ENCODE measurements at places on chromosomes 12 and 14.
A peak's percentile ranks its signal among the peaks of the same experiment; 100 is the strongest.

- DNase-seq, result no peak
These were observed 83.4 kb downstream of the PDE6H start for GRCh38 chr12:15056218-15056617.

GRCh38 chr14:100781952-100782351 lies 44.0 kb upstream of the MEG3 start:
- no peak for DNase-seq

DNA sequence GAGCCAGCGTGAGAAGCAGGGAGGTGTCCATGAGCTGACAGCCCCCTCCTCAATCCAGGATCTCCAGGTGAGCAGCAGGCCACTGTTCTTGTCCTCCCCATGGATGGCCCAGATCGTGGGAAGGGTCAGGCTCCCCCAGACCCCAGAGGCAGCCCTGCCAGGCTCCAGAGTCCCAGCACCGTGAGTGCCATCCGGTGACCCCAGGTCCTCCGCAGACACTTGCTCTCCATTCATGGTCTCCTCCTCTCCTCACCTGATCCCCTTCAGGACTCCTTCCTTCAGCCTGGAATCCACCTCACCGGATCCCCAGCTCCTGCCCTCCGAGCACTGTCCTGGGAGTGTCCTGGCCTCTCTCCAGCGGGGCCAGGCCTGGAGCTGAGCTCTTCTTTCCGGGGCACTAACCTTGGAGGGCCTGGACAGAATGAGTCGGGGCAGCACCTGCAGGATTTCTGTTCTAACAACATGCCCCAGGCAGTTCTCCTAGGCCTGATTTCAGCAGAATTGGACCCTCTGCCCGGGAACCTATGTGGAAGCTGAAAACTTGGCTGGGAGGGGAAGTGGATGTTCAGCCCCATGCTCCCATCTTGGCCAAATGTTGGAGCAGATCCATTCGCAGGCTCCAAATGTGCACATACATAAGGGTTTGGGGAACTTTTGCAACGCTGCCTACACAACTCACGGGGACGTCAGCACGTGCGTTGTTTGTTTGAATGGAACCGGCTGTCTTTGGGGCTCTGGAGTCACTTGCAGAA lies 341.6 kb upstream of the SFSWAP start:
- no peak for DNase-seq

- DNase-seq, result no peak
These were observed 7.4 kb downstream of the INHBC start for GRCh38 chr12:57441846-57442427.

- no peak for DNase-seq
These were observed 24.2 kb downstream of the SMUG1 start for GRCh38 chr12:54164387-54165145.

DNA sequence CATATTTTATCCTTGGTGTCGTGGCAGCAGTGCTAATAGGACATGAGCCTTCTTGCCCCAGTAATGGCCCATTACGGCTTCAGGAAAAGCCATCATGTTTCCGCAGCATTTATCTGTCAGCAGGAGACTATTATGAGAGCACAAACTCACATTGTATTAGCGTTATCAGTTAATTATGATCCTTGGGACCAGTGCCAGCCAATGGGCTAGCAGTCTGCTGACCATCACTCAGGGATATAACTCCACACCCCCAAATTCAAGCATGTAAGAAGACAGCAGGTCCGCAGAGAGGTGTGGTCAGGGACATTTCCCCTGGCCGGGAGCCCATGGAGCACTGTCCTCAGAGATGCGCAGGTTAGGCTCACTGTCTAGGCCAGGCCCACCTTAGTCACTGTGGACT lies 4.9 kb upstream of the ESRRB start:
- no peak for DNase-seq

GRCh38 chr12:15839041-15839440 lies 43.1 kb upstream of the STRAP start:
- no peak for DNase-seq

- DNase-seq, result no peak
These were observed 155.5 kb downstream of the ZFP36L1 start for GRCh38 chr14:68637106-68638021.

GRCh38 chr14:101721951-101722661 lies 39.4 kb upstream of the PPP2R5C start:
- no peak for DNase-seq

GRCh38 chr12:457676-458075 lies 2.1 kb upstream of the B4GALNT3 start:
- DNase-seq, result no peak

GRCh38 chr14:24677956-24678355 lies 44.0 kb upstream of the GZMB start:
- DNase-seq, result no peak

GRCh38 chr14:104034976-104035699 lies 50.4 kb upstream of the ASPG start:
- DNase-seq, result no peak

DNA sequence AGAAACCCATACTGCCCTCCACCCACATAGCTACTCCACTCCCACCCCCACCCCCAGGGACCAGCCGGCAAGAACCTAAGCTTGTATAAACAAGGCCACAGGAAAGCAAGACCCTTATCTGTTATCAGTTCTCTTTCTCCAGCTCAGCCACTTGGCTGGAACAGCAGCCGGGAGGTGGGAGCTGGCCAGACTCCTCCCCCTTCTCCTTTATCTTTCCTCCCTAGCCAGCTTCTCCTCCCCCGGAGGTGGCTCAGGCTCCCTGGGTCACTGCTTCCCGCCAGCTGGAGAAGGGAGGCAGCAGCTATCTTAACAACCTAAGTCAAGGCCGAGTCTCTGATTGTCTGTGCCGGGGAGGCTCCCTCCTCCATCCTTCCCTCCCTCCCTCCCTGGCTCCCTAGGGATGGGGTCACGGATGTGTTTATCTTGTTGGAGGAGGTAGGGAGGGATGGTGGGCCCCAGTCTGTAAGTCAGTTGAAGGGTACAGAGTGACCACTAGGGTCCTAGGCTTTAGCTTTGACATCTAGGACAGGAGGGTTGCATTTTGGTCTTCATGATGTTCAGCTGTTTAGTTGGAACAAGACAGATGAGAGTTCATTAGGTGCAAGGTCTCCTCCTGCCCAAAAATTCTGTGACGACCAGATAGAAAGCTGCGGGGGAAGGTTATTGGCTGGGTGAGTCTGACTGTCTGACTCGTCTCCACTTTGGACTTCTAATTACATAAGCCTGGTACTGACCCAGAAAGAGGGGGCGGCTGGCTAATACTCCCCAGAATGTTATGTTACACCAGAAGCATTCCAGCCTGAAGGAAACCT lies 29.7 kb downstream of the ZFP36L1 start:
- peak; percentile 95 for DNase-seq

GRCh38 chr14:80047761-80048160 lies 163.5 kb downstream of the DIO2 start:
- DNase-seq, result no peak

GRCh38 chr12:54475537-54475936 lies 2.1 kb upstream of the GTSF1 start:
- DNase-seq, result no peak

GRCh38 chr12:2113119-2113912 lies 60.5 kb downstream of the CACNA1C start:
- no peak for DNase-seq

DNA sequence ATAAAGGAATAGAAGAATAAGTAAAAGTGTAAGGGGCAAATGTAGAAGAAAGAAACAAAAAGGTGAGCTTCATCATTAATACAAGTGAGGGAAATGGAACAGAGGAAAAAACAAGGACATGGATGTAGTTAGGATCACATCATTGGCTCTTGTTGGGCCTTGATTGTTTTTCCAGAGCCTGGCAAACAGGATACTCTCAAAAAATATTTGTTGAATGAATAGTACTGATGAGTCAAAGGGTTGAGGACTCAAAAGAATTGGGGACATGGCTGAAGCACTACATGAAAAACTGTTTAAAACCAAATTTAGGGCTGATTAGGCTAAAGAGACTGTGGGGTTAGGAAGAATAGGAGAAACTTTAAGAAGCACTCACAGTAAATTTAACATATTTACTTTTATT lies 11.4 kb upstream of the SRP54 start:
- no peak for DNase-seq

DNA sequence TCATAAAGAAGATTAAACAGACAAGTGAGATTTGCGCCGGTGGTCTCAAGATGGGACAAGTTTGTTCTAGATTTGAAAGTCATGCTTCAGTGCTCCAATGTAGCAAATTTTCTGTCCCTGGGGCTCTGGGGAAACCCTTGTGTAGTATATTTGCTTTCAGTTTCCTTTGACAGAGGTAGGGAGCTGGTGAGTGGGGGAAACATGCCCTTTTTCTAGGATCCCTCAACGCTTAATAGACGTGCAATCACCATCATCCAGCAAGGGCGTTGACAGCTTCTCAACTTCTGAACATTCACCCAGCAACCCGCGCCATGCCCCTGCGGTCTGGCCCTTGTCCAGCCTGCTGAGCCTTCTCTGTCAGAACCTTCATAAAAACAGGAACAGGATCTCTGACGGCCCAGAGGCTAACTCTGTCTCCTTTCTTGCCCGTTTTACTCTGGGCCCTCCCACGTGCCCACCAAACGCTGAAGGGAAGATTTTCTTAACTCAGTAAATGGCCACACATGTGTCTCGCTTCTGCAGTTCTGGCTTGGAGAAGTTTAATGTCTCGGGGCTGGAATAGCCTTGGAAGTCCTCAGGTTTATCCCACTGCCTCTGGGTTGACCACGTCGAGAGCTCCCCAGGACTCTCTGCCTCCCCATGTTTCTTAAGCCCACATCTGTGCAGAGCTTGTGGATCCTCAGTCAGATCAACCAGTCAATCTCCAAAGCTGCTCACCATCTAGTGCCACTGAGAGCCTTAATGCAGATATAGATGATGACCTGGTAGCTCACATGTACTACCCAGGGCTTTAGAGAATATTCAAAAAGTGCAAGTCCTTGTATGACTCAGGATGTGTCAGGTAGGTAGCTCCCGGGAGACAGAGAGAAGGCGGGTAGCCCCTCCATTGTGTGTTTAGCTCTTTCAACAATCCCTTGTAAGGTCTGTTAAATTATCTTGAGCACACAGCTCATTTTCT lies 58.1 kb upstream of the CCND2 start:
- DNase-seq, result no peak

DNA sequence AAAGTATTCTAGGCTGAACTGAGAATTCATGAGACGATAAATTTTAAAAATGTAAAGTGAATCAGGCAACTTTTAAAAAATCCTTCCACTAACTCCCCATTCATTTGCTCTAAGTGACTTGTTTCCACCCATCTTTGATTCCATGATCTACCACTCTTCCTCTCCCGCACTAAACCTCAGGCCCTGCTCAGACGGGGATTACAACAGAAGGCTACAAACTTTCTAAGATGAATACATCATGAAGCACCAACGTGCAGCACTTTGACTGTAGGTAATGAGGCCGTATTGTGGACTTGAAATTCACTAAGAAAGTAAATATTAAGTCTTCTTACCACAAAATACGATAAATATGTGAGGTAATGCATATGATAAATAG lies 30.0 kb downstream of the TMEM132D start:
- DNase-seq, result no peak

- no peak for DNase-seq
These were observed 191.7 kb upstream of the DIO2 start for GRCh38 chr14:80403036-80403435.

GRCh38 chr12:122366685-122367475 lies 55.6 kb downstream of the CLIP1 start:
- no peak for DNase-seq

DNA sequence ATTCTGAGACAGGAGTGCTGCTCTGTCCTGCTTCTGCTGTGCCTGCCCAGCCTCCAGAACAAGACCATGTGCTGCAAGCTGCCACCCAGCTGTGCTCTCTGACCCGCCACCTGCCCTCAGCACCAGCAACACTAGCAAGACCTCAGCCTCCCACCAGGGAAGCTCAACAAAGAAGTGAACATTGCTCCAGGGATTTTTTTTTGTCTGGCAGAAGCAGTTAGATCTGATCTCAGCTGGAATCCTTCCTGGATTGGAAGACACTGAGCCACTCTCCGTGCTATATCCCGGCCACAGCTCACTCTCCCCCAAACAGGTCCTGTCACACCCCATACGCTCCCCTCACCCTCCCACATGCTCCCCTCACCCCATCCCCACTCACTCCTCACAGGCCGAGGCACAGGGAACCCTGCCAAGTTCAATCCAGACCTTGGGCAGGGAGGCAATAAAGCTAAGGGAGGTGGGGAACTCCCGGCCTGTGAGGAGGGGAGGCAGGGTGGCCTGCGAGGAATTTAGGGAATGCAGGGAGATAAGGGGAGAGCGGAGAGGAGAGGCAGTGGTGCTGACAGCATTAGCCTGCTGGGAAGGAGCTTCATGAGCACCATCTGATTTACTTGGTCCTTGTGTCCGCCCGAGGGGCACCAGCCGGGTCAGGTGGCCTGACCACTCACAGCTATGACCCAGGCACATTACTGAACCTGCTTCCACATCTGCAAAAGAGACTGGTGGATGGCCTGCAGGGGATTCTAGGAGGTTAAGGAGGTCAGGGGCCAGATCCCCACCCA lies 29.7 kb downstream of the CCDC85C start:
- peak; percentile 45 for DNase-seq

- DNase-seq, result no peak
These were observed at the start of gene SLC7A7 for GRCh38 chr14:22814941-22815713. Gene SLC7A7 (minus strand): TSS chr14:22815435. CDS start chr14:22813398, 2,037 bp downstream.

DNA sequence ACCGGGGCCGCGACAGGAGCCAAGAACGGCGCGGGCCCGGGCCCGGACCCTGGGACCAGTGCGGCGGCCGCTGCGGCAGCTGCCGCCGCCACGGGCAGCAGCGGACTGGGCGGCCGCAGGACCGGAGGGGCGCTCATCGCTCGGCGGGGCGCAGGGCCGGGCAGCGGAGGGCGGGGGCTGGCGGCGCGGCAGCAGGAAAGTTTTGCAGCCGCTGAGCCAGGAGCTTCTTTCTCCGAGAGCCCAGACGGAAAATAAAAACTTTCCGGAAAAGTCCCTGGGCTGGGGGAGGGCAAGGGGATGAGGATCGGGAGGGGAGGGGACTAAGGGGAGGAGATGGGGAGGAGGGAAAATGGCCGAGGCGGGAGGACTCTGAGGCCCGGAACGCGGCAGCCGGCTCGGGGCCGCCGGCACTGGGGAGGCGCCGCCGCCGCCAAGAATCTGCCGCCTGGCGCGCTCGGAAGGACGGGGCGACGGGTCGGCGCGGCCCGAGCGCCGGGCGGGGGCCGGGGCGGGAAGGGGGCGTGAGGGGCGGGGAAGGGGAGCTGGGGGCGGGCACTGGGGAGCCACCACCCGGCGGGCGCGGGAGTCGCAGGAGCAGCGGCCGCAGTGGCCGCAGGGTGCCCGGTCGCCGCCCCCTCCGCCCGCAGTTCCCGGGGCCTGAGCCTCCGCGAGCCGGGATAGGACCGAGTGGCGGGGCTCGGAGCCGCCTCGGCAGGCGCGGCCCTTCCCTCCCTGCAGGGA lies at the start of gene PRKD1:
PRKD1 (minus strand) TSS at position 472 of the 741 bp plus-strand sequence.
- DNase-seq, result peak; percentile 57

GRCh38 chr12:127791217-127791616 lies 475.8 kb upstream of the TMEM132C start:
- no peak for DNase-seq

DNA sequence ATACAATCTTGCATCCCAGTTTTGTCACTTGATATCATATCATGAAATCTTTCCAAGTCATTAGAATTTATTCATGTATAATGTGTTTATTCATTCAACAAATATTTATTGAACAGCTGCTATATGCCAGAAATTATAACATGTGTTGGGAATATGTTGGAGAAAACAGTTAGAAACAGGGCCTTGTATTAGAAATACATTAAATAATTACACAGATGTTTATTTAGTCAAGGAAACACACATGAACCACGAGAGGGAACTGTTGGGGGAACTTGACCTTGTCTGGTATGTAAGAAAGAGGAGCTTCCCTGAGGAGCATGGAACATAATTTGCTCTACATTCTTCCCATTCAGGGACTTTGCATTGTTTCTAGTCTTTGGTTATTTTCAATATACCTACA lies 191.7 kb upstream of the FRMD6 start:
- DNase-seq, result no peak

GRCh38 chr12:89333564-89334252 lies 18.6 kb downstream of the DUSP6 start:
- DNase-seq, result no peak

- DNase-seq, result no peak
These were observed 585.4 kb downstream of the SNAPC1 start for GRCh38 chr14:62347562-62348011.
